ENCODE measurements at places on chromosomes 1 and 21. TPM values are rescaled to one million over a fixed set of nuclear protein-coding genes. Genes with fewer than 3 reads are reported as not detected.

The NCAM2 gene
- under 0.01 TPM for polyA plus RNA-seq

The GCSAML gene
- not detected for polyA plus RNA-seq

The AMPD2 gene
- 40.3 TPM for polyA plus RNA-seq

The PGBD5 gene
- 7.4 TPM for polyA plus RNA-seq

The SLC16A1 gene
- 0.68 TPM for polyA plus RNA-seq

The LDLRAD1 gene
- polyA plus RNA-seq, result not detected

The RGS4 gene
- polyA plus RNA-seq, result 1.7 TPM

The SHISA4 gene
- polyA plus RNA-seq, result 7.5 TPM

The HMGCS2 gene
- polyA plus RNA-seq, result 0.23 TPM

The C1orf185 gene
- polyA plus RNA-seq, result not detected

The NLRP3 gene
- 0.19 TPM for polyA plus RNA-seq

The NRIP1 gene
- 3.7 TPM for polyA plus RNA-seq

DNA sequence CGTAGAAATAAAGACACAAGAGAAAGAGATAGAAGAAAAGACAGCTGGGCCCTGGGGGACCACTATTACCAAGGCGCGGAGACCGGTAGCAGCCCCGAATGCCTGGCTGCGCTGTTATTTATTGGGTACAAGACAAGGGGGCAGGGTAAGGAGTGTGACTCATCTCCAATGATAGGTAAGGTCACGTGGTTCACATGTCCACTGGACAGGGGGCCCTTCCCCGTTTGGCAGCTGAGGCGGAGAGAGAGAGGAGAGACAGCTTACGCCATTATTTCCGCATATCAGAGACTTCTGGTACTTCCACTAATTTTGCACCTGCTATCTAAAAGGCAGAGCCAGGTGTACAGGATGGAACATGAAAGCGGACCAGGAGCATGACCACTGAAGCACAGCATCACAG, 4.1 kb upstream of the TPRG1L start:
- DNase-seq, result no peak

- no peak for DNase-seq
Observed at GRCh38 chr21:40422896-40423635, 423.9 kb downstream of the DSCAM start.

GRCh38 chr1:33074193-33074945, 6.6 kb upstream of the AZIN2 start:
- no peak for DNase-seq

DNA sequence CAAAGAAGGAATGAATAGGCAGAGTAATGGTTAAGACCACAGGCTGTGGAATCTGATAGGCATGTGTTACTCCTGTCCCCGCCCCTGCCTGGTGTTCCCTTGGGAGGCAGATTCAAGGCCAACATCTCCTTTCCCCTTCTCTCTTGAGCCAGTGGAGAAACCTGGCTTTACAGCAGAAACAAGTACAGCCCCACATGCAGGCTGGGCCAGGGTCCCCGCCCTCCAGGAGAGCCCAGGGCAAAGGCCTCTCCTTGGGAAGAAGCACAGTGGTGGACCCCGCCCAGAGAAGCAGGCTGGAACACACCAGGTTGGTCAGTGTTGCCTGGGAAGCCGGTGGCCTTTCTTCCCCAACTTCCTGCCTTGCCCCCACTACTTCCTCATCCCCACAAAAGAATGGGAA, 6.8 kb downstream of the C1orf167 start:
- DNase-seq, result no peak

DNA sequence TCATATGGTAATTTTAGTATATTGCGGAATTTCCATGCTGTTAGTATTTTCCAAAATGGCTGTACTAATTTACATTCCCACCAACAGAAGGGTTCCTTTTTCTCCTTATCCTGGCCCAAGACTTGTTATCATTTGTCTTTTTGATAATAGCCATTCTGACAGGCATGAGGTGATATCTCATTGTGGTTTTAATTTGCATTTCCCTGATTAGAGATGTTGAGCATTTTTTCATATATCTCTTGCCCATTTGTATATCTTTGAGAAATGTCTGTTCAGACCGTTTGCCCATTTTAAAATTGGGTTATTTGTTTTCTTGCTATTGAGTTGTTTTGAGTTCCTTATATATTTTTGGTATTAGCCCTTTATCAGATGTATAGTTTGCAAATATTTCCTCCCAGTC, 14.0 kb downstream of the CAPZA1 start:
- DNase-seq, result no peak

DNA sequence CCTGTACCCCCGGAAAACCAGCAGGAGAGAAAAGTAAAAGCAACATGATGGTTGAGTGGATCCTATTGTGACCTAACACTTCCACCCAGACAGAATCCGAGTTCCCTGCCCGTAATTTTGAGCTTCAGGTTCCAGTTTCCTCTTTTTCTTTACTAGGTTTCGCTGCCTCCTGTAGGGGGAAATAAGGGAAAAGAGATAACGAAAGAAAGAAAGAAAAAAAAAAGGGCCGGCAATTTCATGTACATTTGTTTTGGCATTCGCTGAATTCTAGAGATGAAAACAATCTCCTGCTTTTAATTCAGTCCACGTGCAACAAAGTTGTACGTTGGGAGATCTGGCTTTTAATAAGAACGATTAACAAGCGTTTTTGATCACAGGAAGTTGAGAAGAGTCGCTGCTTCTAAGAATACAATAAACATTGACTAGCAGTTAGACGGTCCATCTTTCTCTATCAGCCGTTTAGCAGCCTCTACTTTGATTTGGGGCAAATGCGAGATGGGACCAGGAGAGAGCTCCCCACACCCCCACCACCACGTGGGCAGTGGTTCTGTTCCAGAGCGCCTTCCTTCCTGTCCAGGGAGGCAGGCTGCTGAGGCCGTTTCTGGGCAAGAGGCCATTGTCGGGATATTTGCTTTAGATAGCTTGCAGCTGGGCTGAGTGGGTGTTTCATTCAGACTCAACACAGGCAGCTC, 155.9 kb upstream of the RUNX1 start:
- peak; percentile 86 for DNase-seq

DNA sequence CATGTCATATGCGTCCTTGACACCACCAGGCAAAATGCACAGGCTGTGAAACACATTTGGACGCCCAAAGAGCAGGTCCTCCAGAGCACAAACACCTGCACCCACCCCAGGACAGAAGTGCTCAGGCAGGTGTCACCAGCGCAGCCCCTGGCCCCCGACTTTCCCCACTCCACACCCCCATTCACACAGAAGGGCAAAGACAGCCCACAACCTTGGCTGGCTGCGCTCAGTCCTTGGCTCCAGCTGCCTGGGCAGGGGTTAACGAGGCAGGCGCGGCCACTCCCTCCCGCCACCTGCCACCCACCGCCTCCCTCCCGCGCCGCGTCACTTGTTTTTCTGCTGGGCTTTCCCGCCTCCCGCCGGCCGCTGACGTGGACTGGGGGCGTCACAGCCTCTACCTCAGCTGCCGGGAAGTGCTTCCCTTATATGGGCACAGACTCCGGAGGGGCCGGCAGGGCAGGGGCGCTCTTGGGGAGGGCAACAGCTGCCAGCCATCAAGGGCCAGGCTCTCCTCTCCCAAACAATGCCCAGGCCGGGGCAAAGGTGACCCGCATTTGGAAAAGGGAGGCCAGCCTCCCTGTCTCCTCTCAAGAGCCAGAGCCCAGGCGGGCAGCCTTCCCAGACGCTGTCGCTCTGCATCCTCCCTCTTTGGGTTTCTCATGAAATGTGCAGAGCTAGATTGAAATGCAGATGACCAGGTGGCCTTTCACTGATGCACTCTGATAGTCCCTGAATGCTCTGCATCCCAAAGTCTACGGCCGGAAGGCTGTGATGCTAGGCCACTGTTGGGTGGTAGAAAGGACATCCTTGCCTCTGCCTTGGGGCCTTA, 14.8 kb upstream of the BTG2 start:
- peak; percentile 98 for DNase-seq

- DNase-seq, result no peak
Observed at GRCh38 chr1:234879147-234880080, 249.2 kb downstream of the TOMM20 start.

DNA sequence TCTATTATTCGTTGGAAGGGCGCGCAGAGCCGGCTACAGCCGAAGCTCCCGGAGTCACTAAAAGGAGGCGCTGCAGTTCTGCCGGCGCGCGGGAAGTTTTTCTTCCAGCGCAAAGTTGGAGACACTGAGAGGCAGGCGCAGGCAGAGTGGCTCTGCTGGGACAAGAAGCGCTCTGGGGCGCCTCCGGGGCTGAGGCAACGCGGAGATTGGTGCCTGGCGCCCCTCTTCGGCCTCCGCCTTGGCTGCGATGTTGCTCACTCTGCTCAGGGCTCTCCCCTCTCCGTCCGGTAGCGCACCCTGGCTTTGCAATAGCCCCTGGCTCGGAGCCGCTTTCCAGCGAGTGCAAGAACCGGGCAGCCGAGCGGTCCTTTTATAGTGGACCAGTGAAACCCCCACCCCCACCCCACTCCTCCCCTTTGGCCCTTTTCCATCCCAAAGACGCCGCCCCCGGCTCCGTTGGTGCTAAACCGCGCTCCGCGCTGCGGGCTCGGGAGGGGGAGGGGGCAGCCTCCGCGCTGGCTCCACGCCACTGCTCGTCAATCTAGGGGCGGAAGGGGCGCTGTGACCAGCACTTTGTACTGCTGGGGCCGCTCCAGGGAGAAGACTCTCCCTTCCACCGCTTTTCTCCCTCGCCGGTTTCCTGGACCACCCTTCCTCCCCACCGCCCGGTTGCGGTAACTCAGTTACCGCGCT, at the start of gene ADAMTS1:
TSS of gene ADAMTS1 (minus strand) at position 344 of the 693 bp plus-strand sequence. CDS start 455 bp downstream, outside the sequence.
- peak; percentile 59 for DNase-seq

- no peak for DNase-seq
Observed at GRCh38 chr1:39561279-39561678, 15.3 kb downstream of the PABPC4 start.
